Neural progenitor cell (in vitro differentiated cells): ENCODE measurements at places on chromosomes 6 and 20. TPM values are rescaled to one million over a fixed set of nuclear protein-coding genes. Genes with fewer than 3 reads are reported as not detected.

DNA sequence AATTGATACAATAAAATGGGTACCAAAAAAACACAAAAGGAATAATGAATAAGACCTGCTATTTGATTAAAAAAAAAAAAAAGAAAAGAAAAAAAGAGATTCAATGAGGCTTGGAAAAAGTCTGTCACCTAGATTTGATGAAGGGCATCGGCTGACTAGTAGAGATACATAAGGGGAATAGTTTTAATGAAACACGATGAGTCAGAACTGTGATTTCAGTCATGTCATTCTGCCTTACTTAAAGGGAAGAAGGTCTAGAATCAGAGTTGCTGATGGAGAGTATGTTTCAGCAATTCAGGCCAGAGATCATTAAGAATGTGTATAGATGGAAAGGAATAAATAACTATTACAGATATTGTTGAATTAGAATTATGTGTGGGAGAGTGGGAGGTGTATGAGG is 565.9 kb upstream of the RNF217 start:
- no peak for DNase-seq

DNA sequence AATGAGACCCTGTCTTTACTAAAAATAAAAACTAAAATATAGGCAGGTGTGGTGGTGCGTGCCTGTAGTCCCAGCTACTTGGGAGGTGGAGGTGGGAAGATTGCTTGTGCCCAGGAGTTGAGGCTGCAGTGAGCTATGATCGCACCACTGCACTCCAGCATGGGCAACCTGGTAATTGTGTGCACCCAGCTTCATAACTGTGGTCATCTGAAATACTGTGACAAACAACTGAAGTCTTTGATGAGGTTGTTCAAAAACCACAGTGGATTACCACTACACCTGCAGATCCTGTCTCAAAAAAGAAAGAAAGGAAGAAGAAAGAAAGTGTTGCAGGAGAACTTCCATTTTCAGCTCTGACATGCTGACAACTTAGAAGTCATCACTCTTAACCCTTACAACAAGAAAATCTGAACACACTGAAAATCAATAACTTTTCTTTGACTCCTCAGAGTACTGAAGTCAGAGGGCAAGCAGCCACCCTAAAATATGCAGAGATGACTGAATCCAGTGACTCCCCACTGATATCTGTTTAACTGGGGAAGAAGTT is 13.8 kb upstream of the ZBP1 start:
- no peak for DNase-seq

DNA sequence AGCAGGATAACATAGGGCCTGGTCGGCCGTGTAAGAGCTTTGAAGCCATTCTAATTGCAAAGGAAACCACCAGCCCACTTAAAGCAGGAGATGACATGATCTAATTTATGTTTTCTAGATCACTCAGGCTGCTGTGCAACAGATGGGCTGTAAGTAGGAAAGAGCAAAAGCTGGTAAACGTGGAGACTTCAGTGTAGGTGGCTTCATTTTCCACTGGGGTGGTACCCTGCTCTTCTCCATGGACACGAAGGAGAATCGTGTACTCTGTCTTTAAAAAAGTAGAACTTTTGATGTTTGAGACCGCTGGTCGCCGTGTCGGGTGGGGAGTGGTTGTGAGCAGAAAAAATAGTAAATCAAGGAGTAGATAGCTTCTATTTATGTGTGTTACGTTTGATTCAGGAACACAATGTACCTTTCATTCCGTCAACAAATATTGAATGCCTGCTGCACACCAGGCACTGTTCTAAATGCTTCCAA is 6.4 kb downstream of the CASS4 start:
- no peak for DNase-seq

GRCh38 chr6:100719883-100720682 is 161.0 kb downstream of the ASCC3 start:
- no peak for DNase-seq

DNA sequence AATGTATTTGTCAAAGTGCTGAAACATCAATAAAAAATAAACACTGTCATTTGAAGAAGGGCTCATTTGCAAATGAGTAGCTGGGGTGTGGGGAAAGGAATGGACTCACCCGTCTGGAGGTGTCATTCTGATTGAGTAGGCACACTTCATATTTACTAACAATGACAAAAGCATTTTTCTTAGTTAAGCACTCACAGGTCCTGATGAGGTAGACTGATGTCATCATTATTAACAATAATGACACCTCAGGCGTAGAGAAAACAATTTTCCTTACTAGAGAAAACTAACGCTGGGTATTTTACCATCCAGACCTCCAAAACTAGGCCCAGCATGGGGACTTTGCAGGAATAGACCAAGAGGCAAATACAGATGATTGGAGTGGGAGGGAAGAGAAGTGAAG is 76.0 kb downstream of the UNC5CL start:
- no peak for DNase-seq

DNA sequence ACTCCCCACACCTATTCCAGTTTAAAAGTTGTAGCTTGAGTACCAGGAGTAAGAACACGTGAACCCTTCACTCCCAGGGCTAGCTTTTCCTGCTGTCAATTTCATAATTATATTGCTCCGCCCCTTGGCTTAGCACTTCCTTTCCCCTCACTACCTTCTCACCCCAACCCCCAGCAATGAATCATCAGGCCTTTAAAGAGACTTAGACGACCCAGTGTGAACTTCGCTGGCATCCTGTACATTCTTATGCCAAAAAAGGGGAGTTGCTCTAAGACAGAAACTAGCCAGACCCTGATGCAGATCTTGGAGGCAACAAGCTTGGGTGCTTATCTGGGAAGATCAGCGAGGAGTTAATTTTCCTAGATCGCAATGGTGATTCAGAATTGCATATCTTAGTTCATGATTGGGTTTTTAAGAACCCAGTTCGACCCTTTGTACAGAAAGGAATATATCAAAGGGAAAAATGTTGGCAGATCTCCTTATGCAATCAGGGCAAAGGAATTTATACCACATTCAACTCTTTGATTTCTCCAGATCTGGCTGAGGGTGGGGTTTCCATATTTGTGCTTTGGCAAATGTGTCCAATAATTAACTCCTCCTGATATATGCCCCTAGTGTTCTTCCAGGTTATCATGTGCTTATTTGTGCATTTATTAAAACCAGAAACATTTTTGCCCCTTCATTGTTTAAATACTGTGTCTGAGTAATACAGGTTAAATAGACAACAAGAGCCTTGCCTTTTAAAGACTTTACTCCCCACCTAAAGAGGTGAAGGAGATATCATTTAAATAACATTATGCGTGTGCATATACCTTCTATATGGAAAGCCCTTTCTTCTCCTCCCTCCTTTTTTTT is 8.1 kb upstream of the ATXN1 start:
- no peak for DNase-seq

DNA sequence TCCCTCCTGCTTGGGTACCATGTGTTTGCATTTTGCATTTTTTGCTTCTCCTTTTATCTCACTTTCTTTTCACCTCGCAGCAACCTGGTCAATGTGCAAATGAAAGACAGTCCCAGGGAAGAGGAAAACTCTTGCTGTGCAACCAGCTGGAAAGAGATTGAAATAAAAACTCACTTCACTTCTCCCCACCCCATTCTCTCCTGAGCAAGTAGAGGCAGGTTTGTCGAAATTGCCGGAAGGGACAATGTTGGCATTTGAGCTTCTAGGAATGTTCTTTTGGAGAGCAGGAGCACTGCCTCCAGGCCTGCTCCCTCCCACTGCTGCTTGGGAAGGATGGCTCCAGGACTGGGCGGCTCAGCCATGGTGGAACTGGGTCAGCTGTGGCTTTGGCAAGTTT is 30.6 kb downstream of the KCNG1 start:
- no peak for DNase-seq

- DNase-seq, result no peak
Observed at GRCh38 chr6:68771426-68771825, 136.3 kb downstream of the ADGRB3 start.

DNA sequence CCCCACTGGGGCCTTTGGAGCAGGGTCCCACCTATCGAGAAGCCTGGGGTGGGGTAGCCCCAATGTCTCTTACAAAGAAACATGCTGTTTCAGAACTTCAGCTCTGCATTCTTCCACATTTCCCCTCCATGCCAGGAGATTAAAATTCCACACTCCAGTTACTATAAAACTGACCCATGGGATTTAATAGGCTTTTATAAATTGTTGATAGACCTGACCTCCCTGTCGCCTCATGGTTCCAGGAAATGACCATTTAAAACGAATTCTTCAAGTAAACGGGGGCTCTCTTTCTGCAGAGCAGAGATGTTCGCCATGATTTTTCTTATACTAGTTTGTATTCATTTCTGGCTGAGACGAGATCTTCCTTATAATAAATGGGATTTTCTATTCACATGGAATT is 19.3 kb downstream of the RIN2 start:
- no peak for DNase-seq

DNA sequence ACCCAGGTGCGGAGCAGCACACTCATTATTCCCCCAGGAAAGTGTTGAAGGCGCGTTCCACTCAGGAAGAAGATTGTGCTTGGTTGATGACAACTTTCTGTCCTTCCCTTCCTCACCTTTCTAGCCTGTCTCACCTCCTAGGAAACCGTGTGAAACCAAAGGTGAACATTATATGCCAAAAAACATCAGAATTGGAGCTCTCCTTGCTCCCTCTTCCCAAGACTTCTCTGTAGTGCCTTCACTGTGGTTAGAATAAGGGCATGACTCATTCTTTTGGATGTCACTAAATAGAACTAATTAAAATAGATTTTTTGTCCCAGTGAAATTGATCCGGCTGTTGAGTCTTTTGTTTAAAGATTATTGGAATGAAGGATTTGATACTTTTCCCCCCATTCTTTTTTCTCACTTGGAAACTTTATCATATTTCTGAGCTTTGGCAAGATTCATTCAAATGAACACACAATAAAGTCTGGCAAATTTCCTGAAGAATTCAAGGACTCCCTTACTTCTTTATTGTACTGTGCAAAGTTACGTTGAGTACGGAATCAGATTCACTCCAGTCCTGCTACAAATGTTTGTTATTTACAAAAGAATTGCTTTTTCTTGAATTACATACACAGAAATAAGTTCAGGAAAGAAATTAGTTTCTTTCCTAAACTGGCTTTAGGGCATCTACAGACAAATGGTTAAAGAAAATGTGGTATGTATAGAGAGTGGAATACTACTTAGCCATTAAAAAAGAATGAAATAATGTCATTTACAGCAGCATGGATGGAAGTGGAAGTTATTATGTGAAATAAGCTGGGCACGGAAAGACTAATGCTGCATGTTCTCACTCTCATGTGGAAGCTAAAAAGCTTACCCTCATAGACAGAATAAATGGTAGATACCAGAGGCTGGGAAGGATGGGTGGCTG is 142.8 kb upstream of the AKAP12 start:
- DNase-seq, result no peak

DNA sequence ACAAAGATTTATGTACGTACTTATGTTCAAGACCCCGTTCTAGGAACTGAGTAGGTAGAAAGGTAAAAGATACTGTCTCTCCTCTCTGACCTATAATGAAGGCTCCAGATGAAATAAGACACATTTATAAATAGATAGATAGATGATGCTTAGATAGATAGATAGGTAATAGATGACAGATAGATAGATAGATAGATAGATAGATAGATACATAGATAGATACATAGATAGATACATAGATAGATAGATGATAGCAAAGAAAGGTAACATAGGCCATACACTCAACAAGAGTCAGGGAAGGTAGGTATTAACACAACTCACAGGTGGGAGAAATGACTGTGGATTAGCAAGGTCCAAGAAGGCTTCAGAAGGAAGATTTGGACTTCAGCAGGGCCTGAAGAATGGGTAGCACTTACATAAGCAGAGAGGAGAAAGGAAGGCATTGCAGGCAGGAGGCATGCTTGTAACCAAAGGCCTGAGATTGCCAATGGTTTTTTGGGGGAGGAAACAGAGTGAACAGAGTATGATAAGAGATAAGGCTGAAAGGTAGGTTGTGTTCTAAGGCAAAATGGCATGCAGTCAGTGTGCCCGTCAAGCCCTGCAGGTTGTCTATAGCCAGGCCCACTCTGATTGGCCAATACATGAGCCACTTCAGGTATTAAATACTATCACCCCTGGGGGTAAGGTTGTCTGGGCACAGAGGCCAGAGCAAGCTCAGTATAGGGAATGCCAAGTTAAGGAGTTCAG is 7.7 kb upstream of the MYB start:
- DNase-seq, result no peak

PPIL6 gene
- 4.8 and 7.9 TPM in 2 replicates for total RNA-seq

HSPA12B gene
- total RNA-seq, result 0.15 and 0.71 TPM in 2 replicates

NKAIN4 gene
- 9.7 and 28.4 TPM in 2 replicates for total RNA-seq

SPATS1 gene
- total RNA-seq, result 0.25 TPM in 1 of 2 replicates, not detected in the other

NCOA5 gene
- 10.3 and 18.4 TPM in 2 replicates for total RNA-seq

SIRPB2 gene
- not detected in 2 replicates for total RNA-seq

RNF39 gene
- not detected in 2 replicates for total RNA-seq
